HCT116 (cell line): ENCODE measurements at places on chromosomes 6 and 20. TPM values are rescaled to one million over a fixed set of nuclear protein-coding genes. Genes with fewer than 3 reads are reported as not detected.

DNA sequence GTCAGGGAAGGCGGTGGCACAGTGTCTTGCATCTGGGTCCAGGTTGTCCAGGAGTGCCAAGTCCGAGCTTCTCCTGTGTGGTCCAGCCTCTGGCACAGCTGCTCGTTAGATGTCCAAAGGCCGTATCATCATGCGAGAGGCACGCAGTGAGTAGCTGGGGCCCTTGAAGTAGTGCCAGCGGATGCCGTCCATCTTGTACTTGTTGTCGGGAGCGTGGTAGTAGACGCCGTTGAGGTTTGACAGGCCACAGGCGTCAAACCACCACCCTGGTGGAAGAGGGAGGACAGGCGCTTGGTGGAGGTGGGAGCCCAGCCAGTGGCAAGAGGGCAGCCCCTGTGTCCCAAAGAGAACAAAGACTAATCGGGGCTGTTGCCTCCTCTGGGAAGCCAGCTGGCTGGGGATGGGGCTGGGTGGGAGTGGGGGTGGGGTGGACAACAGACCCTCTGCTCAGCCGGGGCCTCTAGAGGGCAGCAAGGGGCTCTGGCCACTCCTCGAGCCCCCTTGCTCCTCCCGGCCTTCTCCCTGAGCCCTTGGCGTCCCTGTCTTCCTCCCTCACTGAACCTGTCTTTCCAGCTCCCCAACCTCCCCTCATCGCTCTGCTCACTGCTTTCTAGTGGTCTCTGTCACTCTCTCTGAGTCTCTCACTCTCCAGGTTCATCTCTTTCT lies 39.5 kb downstream of the FAM110A start:
- H3K4me1 ChIP-seq: no peaks in the 10 kb centered on the region; the same call in 1 of the 2 replicates
- no peak overlapping the region for H3K27ac ChIP-seq
- DNase-seq: no peak
- H3K4me3 ChIP-seq: no peak overlapping the region
- H3K27me3 ChIP-seq: peaks cover 15% of the 10 kb centered on the region; the same call in 1 of the 2 replicates

DNA sequence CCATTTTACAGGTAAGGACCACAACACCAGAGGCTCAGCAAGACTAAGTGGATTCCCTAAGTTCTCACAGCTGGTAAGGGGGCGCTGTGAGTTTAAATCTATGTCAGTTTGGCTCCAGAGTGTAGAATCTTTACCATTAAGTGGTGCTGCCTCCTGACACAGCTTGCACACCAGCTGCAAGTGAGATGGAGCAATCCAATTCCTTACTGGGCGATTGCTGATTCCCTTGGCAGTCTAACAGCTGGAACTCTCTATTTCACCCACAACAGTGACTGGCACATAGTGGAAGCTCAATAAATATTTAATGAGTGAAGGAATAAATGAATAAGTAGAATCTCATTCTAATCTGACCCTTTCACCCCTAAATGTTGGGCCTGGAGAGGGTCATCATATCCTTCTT lies 176.7 kb downstream of the CLIC5 start:
- no peak overlapping the region for H3K4me3 ChIP-seq
- H3K27me3 ChIP-seq: no peaks in the 10 kb centered on the region
- H3K36me3 ChIP-seq: no peaks in the 10 kb centered on the region
- H3K4me1 ChIP-seq: no peaks in the 10 kb centered on the region
- DNase-seq: no peak

- H3K4me1 ChIP-seq: no peaks in the 10 kb centered on the region
- no peaks in the 10 kb centered on the region for H3K36me3 ChIP-seq
- no peak for DNase-seq
- H3K27me3 ChIP-seq: peaks cover 11% of the 10 kb centered on the region; the same call in 1 of the 2 replicates
Observed at GRCh38 chr20:21280522-21281016, 22.6 kb upstream of the XRN2 start.

DNA sequence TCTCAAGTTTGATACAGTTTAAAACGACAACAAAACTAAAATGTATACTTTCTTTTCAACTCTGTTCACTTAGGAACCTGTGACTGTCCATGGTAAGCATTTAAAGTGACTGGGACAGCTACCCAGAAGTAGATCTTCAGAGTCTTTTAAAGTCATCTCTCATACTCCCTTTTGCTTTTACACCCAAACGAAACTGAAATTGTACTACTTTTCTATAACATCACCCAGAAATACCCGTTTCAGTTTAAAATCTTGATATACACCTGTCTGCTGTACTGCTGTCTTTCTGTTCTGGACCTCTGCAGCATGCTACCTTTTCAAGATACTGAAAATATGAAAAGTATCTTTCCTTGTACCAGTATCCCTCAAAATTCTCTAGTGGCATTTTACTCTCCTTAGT lies 170.4 kb upstream of the THEMIS start:
- no peaks in the 10 kb centered on the region for H3K27me3 ChIP-seq
- no peaks in the 10 kb centered on the region for H3K4me1 ChIP-seq
- no peak overlapping the region for H3K4me3 ChIP-seq
- DNase-seq: no peak

DNA sequence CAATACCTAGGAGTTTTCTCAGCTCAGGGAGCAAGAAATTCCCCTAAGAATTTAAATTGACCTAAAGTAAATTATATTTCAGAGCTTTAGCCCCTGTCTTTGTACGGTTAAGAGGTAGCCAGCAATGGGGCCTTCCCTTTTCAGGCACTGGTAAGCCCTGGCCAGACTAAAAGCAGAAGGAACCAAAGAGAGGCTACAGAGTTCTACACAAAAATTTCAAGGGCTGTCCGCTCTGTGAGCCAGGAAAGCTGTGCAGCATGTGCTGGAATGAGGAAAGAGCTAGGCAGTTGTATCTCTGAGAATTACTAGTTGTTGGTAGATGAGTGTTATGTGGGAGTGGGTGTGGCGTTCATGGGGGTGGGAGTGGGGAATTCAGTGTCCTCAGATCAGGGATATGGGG lies 96.3 kb upstream of the MAFB start:
- H3K4me1 ChIP-seq: no peaks in the 10 kb centered on the region
- H3K4me3 ChIP-seq: no peak overlapping the region
- H3K27me3 ChIP-seq: peaks cover 40% of the 10 kb centered on the region
- no peak overlapping the region for H3K27ac ChIP-seq

- H3K27me3 ChIP-seq: no peaks in the 10 kb centered on the region
- no peak for DNase-seq
- 0 out of 2 replicates have a peak, but pooled peaks cover 3% of the 10 kb centered on the region for H3K36me3 ChIP-seq
- peak overlapping the region; percentile 81 for H3K4me3 ChIP-seq
- peaks cover 17% of the 10 kb centered on the region for H3K4me1 ChIP-seq
- H3K27ac ChIP-seq: peak overlapping the region; percentile 70; the same call in 1 of the 2 replicates
Observed at GRCh38 chr6:41546866-41547798, 951 bp downstream of the FOXP4 start.

GRCh38 chr6:5930143-5930770 lies 76.5 kb downstream of the NRN1 start:
- no peaks in the 10 kb centered on the region for H3K4me1 ChIP-seq
- no peaks in the 10 kb centered on the region for H3K36me3 ChIP-seq
- DNase-seq: no peak
- no peak overlapping the region for H3K4me3 ChIP-seq
- H3K27me3 ChIP-seq: peaks cover 24% of the 10 kb centered on the region

DNA sequence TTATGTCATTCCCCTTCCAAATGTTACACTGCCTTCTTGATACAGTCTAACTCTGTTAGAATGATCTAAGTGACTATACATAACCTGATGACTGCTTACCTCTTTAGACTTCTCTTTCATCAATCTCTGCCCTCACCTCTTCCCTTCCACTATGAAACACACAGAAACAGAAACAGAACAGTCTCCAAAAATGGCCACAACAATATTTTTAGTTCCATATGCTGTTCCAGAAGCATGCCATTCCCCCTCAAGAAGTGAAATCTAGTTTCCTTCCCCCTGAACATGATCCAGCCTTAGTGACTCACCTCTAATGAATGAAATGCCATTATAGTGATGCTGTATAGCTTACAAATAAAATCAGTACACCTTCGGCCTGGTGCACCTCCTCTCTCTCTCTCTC lies 229.3 kb upstream of the TENT5A start:
- H3K4me3 ChIP-seq: peak overlapping the region; percentile 15
- H3K27ac ChIP-seq: no peak overlapping the region
- H3K27me3 ChIP-seq: no peaks in the 10 kb centered on the region
- DNase-seq: peak; percentile 43
- H3K4me1 ChIP-seq: peaks cover 15% of the 10 kb centered on the region

DNA sequence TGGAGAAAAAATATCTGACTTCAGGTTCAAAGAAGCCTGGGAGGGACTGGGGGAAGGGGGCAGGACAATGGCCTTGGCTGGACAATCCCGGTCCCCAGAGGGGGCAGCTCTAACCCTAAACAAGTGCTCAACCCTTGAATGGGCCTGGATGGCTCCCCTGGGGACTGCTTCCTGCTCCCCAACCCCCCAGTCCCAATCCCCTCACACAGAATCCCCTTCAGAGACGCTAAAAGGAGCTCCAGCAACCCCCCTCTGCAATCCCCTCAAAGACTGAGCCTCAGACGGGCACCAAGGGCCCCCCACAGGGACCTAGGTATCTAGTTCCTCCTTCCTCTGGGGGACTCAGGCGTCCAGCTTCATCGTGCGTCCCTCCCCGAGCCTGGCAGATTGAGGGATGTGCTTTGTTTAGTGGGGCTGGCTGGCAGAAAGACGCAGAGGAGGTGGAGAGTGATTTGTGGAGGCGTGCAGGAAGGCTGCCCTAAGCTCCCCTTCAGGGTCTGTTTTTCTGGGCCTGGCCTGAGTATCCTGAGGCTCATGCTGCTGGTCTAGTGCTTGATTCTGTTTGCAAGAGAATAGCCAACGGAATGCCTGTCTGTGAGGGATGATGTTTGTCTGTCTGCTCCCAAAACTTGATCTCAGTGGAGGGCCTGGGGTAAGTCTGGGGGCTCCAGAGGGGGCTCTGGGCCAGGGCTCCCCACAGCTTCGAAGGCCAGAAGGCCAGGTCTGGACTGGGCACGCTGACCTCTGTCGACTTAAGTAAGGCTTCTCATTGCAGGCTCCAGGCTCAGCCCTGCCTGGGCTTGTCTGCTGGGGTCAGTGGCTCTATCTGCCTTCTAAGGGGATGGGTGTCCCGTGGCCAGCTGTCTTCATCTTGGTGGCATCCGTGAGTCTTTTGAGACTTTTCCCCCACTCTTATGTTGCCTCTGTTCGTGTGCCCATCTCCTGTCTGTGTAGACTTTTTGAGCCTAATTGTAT lies 1.7 kb upstream of the POU5F1 start:
- H3K27ac ChIP-seq: no peak overlapping the region
- no peaks in the 10 kb centered on the region for H3K36me3 ChIP-seq
- H3K4me1 ChIP-seq: peaks cover 19% of the 10 kb centered on the region
- no peak for DNase-seq
- H3K27me3 ChIP-seq: no peaks in the 10 kb centered on the region

GRCh38 chr6:146781836-146782235 lies 183.1 kb downstream of the ADGB start:
- H3K36me3 ChIP-seq: no peaks in the 10 kb centered on the region
- no peak for DNase-seq
- H3K27me3 ChIP-seq: no peaks in the 10 kb centered on the region
- no peak overlapping the region for H3K4me3 ChIP-seq
- no peaks in the 10 kb centered on the region for H3K4me1 ChIP-seq

DNA sequence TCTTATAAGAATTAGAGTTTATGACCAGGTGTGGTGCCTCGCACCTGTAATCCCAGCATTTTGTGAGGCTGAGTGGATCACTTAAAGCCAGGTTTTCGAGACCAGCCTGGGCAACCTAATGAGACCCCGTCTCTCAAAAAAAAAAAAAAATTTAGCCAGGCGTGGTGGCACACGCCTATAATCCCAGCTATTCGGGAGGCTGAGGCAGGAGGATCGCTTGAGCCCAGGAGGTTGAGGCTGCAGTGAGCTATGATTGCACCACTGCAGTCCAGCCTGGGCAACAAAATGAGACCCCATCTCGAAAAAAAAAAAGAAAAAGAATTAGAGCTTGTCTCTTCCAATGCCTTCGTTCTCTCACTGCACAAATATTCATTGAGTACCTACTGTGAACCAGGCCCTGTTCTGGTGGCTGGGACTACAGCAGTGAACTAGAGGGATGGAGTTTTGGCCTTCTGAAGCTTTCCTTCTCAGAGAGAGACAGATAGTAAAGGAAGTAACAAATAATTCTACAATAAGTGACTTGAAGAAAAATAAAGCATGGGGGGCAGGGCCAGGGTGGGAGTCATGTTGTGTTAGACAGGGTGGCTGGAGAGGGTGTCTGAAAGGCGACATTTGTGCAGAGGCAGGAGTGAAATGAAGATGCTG lies 56.4 kb downstream of the HNF4A start:
- no peak overlapping the region for H3K27ac ChIP-seq
- H3K4me1 ChIP-seq: peaks cover 28% of the 10 kb centered on the region
- DNase-seq: no peak
- no peaks in the 10 kb centered on the region for H3K27me3 ChIP-seq
- no peak overlapping the region for H3K4me3 ChIP-seq
- H3K36me3 ChIP-seq: no peaks in the 10 kb centered on the region

GRCh38 chr20:12410783-12411182 lies 493.1 kb downstream of the BTBD3 start:
- no peak overlapping the region for H3K27ac ChIP-seq
- H3K36me3 ChIP-seq: no peaks in the 10 kb centered on the region
- H3K4me3 ChIP-seq: no peak overlapping the region
- no peak for DNase-seq
- H3K4me1 ChIP-seq: no peaks in the 10 kb centered on the region
- no peaks in the 10 kb centered on the region for H3K27me3 ChIP-seq

DNA sequence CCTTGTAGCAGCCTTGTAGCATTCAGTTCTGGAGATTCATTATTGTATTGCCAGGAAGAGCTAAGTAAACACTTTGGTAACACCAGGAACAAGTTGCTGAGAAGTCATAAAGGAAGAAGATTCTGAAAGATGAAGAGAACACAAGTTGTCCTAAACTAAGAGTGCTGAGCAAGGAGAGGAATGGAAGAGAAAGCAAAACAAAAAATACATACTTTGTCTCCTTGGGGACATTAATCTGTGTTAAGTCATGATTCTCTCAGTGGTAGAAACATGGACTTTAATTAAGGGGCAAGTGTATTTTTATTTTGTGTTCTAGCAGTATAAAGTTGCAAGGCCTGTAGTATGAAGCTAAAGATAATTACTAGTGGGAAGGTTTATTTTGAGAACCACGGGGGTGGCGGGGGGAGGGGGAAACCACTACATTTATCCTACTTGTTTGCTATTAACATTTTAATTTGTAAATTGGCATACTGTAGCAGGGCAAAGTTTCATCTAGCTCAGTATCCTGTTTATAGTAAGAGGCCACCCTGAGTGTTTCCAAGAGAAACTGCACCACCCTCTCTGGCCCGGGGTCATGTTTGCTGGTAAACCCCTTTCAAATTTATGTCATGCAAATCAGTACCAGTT lies 463.0 kb downstream of the CDKAL1 start:
- H3K4me3 ChIP-seq: no peak overlapping the region
- H3K36me3 ChIP-seq: no peaks in the 10 kb centered on the region
- H3K27me3 ChIP-seq: no peaks in the 10 kb centered on the region

GRCh38 chr20:36246401-36246800 lies 10.1 kb downstream of the AAR2 start:
- H3K36me3 ChIP-seq: peaks cover 53% of the 10 kb centered on the region
- H3K4me1 ChIP-seq: no peaks in the 10 kb centered on the region
- no peak for DNase-seq
- H3K27me3 ChIP-seq: no peaks in the 10 kb centered on the region
- H3K4me3 ChIP-seq: no peak overlapping the region
- no peak overlapping the region for H3K27ac ChIP-seq

- DNase-seq: no peak
- no peak overlapping the region for H3K27ac ChIP-seq
- H3K36me3 ChIP-seq: 0 out of 2 replicates have a peak, but pooled peaks cover 2% of the 10 kb centered on the region
- no peaks in the 10 kb centered on the region for H3K4me1 ChIP-seq
- H3K4me3 ChIP-seq: no peak overlapping the region
Observed at GRCh38 chr6:20434766-20435165, 33.1 kb downstream of the E2F3 start.

Gene GPR6
- total RNA-seq: not detected

Gene GABRR1
- total RNA-seq: not detected

Gene HLA-DRA
- total RNA-seq: 4.7 TPM

Gene KIF25
- not detected for total RNA-seq

Gene EIF2S2
- total RNA-seq: 121 TPM

Gene DOK5
- total RNA-seq: not detected

Gene ENPP5
- 4.5 TPM for total RNA-seq

Gene FAM83C
- not detected for total RNA-seq
